Activated naive CD4-positive, alpha-beta T cell treated with Interleukin-2 at 50 U/mL for 16 hours (primary cell): ENCODE measurements at places on chromosomes 2 and 18.

- DNase-seq = no peak
These were observed 5.9 kb downstream of the RNF103 start for GRCh38 chr2:86617738-86618137.

DNA sequence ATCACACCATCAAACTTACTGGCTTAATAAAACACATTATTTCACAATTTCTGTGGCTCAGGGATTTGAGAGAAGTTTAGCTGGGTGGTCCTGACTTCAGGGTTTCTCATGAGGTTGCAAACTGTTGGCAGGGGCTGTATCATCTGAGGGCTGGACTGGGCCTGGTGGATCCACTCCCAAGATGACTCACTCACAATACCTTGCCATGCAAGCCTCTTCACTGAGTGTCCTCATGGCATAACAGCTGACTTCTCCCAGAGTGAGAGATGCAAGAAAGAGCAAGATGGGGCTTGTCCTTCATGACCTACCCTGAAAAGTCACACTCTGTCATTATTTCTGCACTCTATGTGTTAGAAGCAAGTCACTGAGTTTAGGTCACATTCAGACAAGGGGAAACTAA, 73.8 kb downstream of the AQP4 start:
- DNase-seq = no peak

GRCh38 chr18:58058720-58059119, 14.7 kb downstream of the NEDD4L start:
- no peak for DNase-seq

DNA sequence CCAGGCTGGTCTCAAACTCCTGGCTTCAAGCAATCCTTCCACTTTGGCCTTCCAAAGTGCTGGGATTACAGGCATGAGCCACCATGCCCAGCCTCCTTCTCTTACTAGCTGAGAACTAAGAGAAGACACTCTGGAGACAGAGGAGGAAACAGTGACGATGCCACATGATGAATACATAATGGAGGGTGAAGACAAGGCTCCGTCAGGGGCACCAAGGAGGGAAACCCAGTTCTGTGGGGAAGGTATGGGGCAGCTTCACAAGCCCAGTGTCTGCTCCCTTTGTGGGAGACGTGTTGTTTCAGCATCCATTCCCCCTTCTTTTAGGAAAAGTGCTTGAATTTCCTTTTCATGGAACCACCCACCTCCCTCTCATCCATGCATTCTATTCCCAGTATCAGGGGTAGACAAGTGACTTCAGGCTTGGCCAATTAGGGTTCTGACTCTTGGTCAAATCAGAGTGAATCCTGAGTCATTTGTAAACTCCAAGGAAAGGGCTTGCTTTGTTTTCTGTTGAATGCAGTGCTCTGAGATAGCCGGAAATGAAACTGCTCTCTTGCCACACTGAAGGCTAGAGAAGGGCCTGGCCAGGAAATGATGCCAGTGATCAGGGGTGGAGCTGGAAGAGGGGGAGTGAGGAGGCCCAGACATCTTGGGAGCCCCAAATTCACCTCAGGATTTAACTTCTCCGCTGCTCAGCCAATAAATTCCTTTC, 23.7 kb downstream of the TMEM127 start:
- peak; percentile 56 for DNase-seq

DNA sequence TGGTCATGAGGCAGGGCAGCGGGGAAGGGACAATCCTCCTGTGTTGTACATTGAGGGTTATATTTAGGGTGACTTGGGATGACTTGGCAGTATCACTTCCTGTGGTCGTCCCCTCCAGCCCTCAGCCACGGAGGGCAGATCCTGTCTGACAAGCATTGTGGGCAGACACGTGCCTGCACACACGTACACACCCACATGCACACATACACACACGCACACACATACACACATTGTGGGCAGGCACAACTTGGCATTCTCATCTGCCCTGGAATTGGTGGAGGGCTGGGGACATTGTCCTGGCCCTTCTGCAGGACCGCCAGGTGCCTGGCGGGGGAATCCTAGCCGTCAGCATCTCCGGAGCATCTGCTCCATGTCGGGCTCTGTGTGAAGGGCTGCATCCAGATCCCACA, 47.6 kb downstream of the ODC1 start:
- DNase-seq = peak; percentile 27

DNA sequence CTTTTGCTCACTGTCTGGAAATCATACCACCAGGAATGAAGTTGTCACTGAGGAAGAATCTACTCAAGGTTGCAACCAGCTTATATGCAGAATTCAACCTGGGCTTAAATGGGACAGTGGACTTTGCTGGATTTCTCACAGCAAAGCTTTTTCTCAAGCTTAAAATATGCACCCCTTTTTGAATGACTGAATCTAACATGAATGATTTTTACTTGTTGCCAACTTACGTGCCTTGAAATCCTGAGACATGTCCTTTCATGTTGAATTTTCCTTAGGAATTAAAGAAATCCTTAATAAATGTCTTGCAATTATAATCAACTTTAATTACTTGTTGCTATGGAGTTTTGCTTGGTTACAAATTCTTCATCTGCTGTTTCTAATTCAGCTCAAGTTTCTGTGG, 57.4 kb downstream of the SPP2 start:
- DNase-seq = no peak

- peak; percentile 17 for DNase-seq
These were observed 35.8 kb upstream of the CACNB4 start for GRCh38 chr2:152134488-152135280.

DNA sequence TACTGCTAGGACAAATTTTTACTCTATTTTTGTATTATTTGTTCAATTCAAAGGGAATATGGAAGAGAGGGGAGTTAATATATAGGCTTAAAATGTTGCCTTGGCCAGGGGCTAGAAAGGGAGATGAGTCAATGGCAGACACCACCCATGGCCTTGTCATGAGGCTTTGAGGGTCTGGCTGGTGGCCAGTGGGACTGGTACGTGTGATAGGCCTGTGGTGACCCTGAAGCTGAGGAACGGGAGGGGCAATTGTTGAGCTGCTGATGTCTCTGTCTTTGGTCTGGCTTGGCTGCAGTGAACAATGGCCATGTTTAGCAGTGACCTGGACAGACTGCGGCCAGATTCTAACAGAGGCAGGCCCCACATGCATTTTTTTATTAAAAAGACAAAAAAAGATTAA, 18.5 kb downstream of the GKN1 start:
- DNase-seq = no peak

GRCh38 chr18:51988277-51988676, 351.7 kb upstream of the DCC start:
- no peak for DNase-seq

- no peak for DNase-seq
These were observed 59.5 kb downstream of the RABL2A start for GRCh38 chr2:113686537-113686936.

- no peak for DNase-seq
These were observed 430.1 kb downstream of the FBXO15 start for GRCh38 chr18:73717570-73717969.

DNA sequence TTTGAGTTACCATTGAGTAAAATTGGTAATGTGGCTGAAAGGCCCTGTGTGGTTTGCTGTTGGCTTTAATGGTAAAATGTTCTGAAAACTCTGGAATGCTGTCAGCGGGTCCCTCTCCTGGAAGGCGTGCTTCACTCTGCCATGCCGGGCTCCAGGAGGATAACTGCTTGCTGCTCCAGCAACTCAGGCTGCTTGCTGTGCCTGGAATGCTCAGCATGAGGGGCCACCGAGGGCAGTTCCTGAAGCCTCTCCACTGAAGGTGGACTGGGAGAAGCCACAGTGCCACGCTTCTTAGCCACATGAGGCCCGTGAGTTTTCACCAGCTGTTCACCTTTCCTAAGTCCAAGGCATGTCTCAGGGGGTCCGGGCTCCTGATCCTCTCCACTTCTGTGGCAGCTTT, 90.4 kb upstream of the FAM110C start:
- DNase-seq = no peak

GRCh38 chr2:240948905-240949790, 43.0 kb downstream of the CROCC2 start:
- DNase-seq = no peak

- DNase-seq = no peak
These were observed 9.6 kb downstream of the PREPL start for GRCh38 chr2:44351676-44352075.

- DNase-seq = no peak
These were observed 112.0 kb upstream of the TEKT4 start for GRCh38 chr2:94759211-94759610.

GRCh38 chr2:127410871-127411652, 7.2 kb upstream of the PROC start:
- DNase-seq = no peak

DNA sequence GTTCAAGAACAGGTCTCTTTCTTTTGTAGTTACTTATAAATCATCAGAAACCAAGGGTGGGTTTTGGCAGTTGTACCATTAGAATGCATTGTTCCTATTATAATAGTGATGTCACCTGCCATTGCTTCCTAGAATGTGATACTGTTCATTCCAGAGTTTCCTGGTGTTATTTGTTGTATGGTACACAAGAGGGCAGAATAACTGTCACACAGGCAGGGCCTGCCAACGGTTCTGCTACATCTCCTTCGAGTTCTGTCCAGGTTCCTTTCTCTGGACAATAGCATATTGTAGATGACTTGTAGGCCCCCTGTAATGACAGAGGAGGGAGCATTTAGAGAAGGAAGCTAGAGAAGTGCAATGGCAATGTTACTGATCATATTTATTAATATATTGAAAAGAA, 98.3 kb downstream of the KLHL14 start:
- DNase-seq = no peak

DNA sequence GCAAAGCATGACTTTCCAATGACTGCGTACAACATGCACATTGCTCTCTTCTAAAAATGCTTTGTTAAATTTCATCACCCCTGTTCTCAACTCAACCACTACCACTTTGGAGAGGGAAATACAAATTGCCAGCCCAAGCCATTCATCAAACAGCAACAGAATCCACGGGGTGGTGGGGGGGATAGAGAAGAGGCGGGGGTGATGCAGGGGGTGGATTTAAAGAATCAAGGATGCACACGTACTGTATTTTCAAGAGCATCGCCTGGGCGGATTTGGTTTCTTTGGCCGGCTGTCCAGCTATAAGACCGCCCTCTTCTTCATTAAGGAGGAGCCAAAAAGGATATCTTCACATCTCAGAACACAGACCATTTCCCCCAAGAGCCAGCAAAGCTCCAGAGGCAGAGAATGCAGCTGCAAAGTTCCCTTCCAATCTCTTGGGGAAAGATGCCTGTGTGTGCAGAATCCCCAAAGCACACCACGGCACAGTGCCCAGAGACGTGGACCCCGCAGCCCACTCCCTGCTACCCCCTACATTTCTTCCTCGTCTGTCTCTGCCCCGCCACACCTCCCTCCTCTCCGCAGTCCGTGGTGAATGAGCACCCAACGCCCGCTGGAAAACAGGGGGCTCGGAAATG, 977 bp downstream of the SLC8A1 start:
- DNase-seq = no peak

DNA sequence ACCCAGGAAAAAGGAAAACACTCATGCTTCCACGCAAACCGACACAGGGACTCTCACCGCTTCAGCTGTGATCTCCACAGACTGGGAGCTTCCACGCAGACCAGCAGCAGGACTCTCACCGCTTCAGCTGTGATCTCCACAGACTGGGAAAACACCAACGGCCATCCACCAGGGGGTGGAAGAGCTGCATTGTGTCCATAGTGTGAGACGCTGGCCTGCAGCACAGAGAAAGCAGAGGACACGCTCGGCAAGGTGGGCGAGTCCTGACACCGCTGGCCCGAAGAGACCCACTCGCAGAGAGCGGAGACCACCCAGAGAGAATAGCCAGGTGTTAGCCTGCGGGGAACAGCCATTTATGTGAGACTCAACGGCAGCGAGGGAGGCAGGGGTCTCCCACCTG, 42.5 kb upstream of the NFATC1 start:
- no peak for DNase-seq

GRCh38 chr2:176813621-176814049, 399.0 kb upstream of the HNRNPA3 start:
- DNase-seq = no peak

DNA sequence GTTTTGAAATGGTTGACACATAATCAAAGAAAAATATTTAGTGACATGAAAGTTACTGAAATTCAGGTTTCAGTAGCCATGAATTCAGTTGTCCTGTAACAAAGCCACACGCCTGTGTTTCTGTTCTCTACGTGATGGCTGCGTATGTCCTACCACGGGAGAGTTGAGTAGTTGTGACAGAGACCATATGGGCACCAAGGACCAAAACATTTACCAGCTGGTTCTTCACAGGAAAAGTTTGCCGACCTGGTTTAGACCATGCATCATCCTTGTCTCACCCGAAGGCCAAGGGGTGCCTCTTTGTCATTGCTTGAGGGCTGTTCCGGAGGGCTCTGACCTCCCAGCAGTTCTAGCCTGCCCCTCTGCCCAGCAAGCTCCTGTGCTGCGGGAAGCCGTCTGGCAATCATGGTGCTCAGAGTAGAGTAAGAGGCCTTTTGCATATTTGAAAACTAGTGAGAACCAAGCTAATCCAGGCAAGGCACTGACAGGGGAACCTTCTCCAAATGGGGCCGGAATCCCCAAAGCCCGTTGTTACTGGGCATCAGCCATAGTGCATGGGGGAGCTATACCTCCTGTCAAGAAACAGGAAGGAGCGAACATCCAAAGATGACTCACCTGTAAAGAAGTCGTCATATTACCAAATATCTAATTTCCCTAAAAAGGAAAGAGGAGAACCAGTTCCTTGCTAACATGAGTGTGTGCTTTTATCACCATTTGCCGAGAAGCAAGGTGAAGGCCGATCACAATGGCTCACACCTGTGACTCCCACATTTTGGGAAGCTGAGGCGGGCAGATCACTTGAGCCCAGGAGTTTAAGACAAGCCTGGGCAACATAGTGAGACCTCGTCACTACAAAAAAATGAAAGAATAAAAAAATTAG, 92.6 kb upstream of the RAB12 start:
- no peak for DNase-seq

GRCh38 chr2:231348704-231349373, 46.7 kb upstream of the B3GNT7 start:
- DNase-seq = no peak

DNA sequence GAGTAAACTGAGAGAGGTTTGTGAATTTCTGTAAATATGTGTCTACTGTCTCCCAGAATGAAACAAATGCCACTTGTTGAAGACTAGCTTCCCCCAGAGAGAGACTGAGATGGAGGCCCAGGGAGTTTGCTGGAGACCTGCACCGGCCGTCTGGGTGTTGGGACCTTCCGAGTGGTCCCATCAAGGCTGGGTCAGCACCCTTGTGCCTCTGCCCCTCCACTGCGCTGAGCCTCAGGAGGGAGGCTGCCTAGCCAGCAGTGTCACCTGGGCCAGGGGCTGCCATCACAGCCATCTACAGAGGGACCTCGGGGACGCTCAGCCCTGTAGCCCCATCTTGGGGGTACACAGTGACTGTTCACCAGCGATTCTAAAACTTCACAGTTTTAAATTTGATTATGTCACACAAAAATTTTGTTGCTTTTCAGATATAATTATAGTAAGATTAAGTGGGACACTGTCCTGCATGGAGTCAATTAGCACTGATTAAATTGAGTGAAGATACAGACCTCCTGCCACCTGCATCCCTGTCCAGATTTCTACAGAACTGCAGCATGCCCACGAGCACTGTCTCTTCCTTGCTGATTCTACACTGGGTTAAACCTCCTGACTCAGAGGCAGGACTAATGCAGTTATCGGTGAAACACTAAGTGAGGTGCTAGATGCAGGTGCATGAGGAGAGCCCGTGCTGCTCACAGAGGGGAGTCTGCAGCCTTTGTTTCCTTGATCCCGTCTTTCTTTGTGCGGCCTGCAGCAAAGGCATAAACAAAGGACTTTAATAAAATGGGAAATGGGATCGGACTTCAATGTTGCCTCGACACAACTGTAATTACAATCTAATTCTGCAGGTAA, 50.5 kb downstream of the TMEM18 start:
- no peak for DNase-seq
